ENCODE measurements at places on chromosomes 6 and 20.

DNA sequence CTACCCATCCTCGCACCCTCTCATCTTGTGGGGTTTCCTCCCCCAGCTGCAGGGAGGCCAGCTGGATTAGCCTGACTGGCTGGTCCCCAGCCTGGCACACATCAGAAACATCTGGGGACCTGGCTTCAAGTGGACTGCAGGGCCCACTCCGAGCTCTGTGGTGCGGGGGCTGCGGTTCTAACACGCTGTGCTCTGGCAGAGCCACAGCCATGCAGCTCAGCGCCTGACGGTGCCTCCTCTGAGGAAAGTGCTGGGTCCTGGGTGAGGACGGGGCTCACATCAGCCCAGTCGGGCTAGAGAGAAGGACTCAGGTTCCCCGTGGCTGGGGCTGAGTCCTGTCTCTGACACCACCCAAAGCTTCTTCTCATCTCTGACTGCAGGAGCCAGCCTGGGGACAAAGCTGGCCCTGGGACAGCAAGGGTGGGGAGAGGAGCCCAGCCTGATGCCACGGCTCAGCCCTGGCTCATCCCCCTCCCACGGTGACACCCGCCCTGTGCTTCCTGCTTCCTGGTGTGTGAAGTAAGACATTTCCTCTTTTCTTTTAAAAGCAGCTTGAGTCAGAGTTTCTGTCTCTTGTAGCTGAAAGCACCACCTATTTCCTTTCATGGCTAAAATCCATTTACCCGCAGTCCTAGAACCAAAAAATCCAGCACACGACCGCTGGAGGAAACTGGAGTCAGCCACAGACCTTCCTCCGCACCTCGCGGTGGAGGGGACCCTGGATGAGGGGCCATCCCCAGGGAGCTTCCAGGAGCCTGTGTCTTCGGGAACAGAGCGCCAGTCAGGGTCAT, 127.4 kb upstream of the AFDN start:
- DNase-seq = no peak

GRCh38 chr20:37901240-37901639, 1.7 kb upstream of the VSTM2L start:
- DNase-seq = no peak

DNA sequence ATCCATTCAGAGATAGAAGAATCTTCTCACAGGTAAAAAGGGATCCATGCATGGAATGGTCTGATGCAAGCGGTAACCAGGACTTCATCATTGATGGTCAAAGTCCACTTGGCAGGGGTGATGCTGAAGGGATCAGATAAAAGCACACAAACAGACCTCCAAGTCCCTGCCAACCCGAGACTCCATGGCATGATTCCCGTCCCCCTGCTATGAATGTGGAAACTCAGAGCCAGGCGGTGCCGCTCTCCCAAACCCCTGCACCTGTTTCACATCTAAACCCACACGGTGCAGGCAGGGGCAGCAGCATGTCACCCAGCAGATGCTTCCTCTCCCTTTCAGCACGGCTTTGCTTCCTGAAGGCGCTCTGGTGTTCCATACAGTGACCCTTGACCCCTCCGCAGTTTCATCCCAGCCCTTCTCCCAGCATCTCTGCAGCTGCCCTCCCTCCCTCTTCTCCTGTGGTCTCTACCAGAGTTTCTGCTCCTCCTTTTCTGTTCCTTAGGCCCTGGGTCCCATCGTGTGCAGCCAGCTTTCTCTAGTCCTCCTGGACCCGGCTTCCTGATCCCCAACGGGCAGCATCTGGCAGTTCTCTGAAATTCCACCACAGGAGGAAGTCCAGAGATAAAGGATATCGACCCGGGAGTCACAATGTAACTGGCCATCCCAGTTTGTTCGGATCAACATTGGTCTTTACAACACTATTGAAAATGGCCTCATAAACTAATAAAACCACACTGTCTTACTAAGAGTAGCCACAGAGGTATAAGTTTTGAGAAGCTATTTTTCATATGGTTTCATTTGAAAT, 235.0 kb downstream of the TTLL2 start:
- no peak for DNase-seq

DNA sequence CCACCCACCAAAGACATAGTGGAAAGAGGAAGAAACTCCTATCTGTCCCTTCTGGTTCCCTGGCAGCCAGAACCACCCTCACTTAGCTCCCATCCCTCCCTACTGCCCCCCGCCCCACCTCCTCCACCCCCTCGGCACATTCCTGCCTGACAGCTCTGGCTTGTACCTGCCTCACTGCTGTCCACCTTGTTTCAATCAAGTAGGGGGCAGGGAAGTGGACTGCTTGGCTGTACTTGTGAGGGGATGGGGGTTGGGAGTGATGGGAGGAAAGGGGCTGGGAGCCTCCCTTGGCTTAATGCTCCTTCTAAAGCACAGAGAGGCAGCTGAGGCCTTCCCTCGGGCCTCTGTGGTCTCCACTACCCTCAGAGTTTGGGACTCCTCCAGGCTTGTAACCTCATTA, 22.1 kb upstream of the ZNF76 start:
- no peak for DNase-seq

DNA sequence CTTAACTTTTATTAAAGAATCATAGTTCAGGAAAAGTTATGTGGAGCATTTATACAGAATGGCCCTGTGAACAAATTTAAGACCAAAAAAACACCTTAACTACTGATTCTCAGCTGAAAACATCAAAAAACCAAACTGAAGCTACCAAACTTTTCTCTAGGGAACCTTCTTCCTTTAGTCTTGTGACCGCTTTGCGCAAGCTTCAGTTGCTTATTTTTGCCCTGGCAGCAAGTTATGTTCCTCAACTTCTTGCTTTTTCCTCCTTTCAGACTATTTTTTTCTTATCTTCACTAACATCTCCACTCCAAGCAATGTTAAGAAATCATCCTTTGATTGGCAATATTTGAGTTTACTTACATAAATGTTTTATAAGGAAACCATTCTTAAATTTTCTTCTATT, 100.1 kb downstream of the MYB start:
- no peak for DNase-seq

GRCh38 chr6:71393471-71393870, 104.9 kb downstream of the OGFRL1 start:
- no peak for DNase-seq

DNA sequence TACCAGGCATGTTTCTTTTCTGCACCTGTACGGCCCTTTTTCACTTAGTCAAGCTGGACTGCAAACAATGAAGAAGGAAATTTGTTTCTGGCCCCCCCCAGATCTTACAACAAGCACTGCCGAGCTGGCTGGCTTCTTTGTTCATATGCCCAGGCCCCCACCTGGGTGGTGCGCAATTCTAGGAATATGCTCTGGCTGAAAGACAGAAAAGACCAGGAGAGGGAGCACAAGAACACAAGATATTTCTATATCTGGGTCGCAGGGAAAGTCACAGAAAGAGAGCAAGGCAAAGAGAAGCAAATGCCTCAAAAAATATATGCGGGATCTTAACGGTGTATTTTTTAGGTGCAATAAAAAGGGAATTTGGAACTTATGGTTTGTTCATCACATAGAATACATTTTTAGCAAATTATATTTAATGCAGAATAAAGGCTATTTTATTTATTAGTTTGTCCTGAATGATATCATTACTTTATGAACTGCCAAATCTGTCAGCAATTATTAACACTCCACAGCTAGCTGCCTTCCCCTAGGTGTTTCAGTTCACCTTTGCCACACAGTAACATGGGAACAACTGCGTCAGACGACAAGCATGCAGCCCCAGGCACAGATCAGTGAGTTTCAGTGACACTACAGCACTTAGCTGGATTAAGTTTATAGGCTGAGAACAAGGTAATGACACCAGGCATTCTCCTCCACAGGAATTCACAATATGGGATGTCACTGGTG, 76.5 kb downstream of the GJA10 start:
- no peak for DNase-seq

DNA sequence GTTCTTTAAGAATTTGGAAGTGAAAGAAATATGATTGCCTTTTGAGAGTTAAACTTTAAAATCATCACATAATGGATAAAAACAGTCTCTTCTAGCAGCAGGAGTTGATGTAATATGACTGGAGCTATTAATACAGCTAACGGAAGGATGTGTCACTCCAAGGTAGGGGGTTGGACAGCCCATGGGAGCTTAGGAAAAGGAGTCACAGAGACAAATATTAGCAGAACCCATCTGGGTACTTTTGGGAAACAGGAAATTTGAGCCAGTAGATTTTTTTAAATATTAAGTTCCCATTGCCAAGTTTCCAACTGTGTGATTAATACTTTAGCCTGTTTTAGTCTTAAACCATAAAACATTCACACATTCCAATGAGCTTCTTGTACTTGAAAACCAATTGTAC, 164.7 kb upstream of the RIMS1 start:
- DNase-seq = no peak

All from stimulated activated CD4-positive, alpha-beta T cell treated with anti-CD3 and anti-CD28 coated beads, Interleukin-1b, Interleukin-23, amount 100 ng/mL, for 1 hour (primary cell).